ENCODE measurements at places on chromosomes 11 and 22.

GRCh38 chr22:35498026-35498800 lies 42.4 kb upstream of the RASD2 start:
- no peak for DNase-seq

GRCh38 chr11:15495462-15495861 lies 380.7 kb downstream of the INSC start:
- no peak for DNase-seq

DNA sequence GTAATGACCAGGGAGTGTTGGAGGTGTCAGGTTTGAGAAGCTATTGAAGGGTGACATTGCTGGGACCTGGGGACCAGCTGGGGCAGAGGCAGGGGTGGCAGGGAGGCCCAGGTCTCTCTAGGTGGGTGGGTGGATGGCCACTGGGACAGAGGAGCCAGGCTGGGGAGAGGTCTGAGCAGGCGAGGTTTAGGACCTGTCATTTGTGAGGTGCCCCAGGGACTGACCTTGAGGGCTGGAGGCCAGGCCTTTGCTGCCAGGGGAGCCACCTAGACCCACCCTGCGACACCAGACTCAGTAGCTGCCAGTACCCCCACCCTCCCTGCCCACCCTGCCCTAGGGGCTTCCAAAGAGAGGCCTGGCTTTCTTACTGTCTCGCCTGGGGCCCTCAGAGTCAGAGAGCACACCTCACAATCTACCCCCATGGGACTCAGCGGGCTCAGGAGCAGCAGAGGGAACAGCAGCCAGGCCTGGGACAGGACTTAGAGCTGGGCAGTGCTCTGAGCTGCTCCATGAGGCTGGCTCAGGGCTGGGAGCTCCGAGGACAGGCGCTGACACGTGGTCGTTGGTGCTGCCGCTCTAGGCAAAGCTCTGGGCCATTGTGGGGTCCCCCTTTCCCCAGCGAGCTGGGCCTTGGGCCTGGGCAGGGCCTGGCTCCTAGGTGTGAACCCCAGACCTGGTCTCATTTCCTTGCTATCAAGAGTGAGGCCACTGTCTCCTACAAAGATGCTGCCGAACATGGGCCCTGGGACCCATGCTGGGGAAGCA lies 28.6 kb upstream of the PPARA start:
- no peak for DNase-seq

DNA sequence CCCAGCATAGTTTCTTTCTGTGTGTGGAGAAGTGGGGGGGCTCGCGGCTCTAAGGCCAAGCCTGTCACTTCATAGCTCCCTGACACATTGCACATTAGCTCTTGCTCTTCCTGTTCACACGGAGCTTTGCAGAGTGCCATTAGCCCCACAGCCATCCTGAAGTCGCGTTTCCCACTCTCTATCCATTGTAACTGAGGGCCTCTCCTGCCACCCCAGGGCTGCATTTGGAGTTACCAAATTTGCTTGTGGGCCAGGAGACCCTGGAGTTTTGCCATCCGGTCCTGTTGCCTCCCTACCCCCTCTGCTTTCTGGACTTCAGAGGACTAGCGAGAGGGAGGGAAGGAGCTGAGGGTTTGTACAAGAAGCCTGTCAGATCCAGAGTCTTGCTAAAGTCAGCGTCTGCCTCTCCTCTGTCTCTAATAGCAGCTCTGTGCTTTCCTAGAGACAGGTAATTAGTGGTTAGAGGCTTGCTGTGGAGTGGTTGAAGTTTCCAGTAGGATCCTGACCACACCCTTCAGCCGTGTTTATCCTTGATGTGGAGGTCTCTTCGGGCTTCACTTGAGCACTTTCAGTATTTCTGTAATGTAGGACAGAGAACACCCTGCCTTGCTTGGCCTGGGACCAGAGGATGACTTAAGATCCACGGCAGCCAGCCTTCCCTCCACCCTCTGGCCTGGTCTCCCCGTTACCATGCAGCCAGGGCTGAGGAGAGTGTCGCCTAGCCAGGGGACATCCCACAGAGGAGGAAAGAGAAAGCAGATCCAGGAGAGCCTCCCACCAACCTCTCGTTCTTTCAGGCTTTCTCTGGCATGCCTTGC lies 14.1 kb downstream of the DCPS start:
- no peak for DNase-seq
